CD4-positive, alpha-beta T cell treated with Interleukin-6 at 100 ng/mL for 8 hours (primary cell): ENCODE measurements at places on chromosomes 5 and 9.

DNA sequence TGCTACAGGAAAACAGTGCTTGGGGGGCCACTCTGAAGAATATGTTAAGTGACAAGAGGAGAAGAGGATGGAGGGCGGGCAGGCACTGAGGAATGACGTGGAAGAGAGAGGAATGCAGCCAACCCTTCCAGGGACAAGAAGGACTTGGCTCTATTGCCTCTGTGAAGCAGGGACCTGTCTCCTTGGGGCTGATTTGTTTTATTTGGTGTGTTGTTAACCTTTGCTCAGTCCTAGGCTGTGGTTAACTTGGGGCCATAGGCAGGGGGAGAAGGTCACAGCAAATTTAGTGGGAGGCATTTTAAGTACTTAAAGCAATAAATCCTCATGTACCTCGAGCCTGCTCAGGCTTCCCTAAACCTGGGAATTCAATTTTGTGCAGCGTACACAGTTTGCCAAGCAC, 39.9 kb downstream of the KIF4B start:
- no peak for DNase-seq

GRCh38 chr9:13967438-13967837, 346.5 kb downstream of the NFIB start:
- DNase-seq: no peak

DNA sequence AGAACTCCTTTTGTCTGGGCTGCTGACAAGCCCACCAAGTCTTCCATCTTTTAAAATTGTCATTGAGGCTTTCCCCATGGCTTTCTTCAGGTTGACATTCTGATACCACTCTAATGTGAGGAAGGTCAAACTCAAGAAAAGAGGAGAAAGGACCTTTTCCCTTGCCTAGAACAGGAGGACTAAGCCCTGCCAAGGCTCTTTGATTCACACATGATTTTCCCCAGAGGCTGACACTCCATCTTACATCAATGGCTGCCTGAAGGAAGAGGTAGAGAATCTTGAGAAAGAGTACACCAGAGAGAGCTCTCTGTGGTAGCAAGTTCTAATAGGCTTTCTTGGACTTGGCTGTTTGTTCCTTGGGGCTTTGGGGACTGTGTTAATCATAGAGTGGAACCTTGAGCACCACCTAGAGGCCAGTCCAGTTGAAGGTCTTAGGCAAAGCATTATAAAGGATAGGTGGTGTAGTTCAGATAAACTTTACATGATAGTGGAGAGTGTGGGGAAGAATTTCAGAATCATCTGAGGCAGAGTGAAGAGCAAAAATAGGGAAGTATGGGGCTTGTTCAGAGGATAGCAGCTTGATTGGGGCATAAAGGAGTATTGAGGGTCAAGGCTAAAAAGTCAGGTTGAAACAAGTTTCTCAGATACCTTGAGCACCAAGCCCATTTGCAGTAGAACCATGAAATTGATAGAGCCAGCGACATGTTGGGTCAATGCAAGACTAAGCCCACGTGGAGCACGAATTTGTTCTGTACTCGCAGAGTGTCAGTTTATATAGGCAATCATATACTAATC, 36.7 kb downstream of the NDFIP1 start:
- DNase-seq: peak; percentile 65

- no peak for DNase-seq
Measured at GRCh38 chr5:74762599-74762998, 4.3 kb downstream of the GFM2 start.
